ENCODE measurements at places on chromosomes 12 and 14.
A peak's percentile ranks its signal among the peaks of the same experiment; 100 is the strongest.

DNA sequence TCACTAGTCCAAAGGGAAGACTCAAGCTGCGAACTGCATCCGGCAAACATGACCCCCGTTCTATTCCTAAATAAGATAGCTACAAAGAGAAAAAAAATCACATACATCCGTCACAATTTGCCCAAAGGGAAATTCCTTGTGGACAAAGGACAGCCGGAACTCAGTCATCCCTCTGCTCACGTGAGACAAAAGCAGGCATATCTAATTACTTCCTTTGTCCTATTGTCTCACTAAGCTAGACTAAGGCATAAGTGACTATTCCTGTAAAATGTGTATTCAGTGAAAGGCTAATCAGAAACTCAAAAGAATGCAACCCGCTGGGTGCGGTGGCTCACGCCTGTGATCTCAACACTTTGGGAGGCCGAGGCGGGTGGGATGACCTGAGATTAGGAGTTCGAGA, 27.2 kb upstream of the NINJ2 start:
- DNase-seq: no peak

- DNase-seq: no peak
Observed at GRCh38 chr12:22810036-22810435, 185.1 kb downstream of the ETNK1 start.

DNA sequence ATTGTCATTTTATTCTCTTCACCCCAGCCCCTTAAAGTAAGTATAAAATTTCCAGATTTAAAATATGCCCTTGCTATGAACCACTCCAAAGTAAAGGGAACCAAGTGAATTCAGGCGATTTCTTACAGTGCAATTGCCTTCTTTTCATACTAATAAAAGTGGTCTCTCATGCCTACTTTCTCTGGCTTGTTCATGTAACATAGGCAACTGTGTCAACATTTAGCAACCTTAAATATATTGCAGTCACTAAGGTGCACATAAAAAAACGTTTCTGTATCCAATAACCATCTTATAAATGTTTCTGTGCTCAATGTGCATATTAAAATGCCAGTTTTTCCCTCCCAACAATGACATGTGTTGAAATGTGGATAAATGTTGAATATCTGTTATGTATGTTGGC, 271.6 kb upstream of the DCN start:
- DNase-seq: no peak

DNA sequence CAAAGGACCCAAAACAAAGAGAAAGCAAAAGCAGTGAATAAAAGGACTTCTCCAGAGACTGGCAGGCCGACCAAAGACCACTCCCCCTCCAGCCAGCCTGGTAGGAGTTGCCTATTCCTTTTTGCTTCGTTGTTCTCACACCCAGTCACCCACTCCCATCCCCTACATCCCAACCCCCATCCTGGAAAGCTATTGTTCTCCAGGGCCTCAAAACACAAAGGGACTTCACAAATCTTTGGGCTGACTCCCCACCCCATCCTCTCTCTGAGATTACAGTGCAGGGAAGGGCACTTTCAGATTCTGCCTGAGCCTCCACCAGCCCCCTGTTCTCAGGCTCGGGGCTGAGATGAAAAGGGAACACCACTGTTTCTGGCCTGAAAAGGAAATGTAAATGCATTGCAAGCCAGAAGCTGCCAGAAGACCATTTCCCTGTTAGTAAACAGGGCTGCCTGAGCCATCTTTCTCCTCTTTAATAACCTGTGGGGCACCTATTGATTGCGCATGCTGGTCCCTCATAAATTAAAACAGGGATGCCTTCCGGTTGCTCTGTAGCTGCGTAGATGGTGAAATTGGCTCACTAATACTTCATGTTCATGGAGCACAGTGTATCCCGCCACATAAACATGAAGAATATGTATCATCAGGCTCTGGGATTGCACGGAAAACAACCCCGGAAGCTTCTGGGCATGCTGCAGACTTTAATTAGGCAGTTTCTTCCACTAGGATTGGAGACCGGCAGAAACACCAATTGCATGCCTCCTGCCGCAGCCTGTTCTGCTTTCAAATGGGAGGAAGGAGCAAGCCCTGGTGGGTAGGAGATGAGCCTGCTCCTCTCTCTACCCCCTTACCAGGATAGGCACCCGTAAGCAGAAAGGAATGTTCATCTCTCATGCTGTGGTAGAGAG, 130.3 kb upstream of the FUT8 start:
- DNase-seq: no peak

GRCh38 chr12:94714378-94715114, 64.2 kb upstream of the TMCC3 start:
- no peak for DNase-seq

DNA sequence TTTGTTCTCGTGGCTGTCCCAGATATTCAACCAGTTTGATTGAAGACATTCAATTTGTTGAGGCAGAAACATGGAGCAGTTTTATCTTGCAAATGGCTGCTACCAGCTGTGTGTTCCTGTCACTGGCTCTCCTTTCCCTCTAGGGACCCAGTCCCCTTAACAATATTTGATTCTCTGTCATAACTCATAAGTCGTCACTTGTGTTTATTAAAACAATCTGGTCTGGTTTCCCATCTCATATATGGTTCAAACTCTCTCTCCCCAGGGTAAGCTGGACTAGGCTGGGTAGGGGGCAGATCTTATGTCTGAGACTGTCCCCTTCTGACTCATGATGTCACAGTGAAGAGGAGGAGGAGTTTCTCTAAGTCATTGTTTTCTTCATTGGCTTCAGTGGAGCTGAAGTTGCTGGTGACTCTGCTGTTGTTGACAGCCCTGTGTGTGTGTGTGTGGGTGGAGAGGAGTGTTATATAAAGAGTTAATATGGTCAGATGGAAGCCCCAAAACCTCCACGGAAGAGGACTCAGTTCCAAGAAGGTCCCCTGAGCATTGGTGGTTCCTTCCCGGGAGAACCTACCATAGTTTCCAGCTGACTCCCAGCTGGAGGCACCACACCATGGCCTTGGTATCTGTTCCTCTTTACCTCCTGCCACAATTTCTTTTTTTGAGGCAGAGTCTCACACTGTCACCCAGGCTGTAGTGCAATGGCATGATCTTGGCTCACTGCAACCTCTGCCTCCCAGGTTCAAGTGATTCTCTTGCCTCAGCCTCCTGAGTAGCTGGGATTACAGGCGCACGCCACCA, 16.1 kb upstream of the GNG2 start:
- no peak for DNase-seq

- DNase-seq: no peak
Observed at GRCh38 chr12:112005419-112006395, 7.3 kb downstream of the TMEM116 start.

DNA sequence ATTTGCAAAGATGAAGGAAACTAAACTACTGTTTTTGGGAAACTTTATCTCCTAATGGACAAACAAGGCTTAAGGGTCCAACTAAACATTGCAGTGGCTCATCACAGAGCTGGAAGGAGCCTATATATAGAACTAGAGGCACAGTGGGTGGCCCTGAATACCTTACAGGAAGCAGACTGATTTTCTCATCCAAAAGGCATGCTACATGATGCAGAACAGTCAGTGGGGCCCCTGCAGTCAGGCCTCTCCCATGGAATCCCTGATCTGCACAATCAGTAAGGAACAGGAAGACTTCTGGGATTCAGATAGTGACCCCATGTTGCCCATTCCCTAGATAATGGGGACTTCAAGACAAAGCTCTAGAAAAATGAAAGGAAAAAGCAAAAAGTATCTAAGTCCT, 1.9 kb upstream of the LLPH start:
- DNase-seq: no peak

DNA sequence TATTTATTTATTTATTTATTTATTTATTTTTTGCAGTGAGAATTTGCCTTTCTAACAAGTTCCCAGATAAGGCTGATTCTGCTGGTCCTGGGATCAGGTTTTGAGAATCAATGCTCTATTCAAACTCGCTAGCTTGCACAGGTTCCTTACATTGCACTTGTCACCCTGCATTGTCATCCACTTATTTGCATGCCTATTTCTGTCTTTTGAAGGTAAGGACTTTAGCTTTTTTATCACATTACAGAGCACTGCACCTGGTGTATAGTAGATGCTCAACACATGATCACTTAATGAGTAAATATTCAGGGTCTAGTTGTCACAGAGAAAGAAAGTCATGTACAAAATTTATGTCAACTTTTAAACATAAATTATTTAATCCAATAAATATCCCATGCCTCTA, 219.7 kb upstream of the BTG1 start:
- no peak for DNase-seq

- no peak for DNase-seq
Observed at GRCh38 chr12:13229504-13229903, 33.0 kb downstream of the EMP1 start.

- no peak for DNase-seq
Observed at GRCh38 chr14:93317210-93317874, 15.5 kb downstream of the BTBD7 start.

DNA sequence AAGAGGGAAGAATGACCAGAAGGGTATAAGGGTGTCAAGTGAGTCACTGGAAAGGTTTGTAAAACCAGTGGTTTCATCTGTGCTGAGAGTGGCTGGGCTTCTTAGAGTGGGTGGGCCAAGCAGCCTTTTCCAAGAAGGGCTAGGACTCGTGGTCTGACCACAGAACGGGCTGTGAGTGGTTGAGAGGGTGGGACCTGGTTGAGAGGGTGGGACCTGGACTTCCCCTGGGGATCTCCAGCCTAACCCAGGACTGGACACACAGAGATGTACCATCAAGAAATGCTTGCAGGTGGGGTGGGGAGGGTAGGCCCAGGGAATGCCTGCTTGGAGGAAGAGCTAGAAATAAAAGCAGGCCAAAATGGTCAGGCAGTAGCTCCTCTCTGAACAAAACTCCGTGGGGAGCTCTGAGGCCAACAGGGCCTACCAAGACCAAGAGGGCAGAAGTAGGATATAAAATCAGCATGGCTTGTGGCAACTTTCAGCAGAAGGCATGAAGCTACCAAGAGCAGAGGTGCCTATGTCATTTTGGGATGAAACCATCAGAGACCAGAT, 140.5 kb downstream of the FOXN3 start:
- DNase-seq: peak; percentile 90

DNA sequence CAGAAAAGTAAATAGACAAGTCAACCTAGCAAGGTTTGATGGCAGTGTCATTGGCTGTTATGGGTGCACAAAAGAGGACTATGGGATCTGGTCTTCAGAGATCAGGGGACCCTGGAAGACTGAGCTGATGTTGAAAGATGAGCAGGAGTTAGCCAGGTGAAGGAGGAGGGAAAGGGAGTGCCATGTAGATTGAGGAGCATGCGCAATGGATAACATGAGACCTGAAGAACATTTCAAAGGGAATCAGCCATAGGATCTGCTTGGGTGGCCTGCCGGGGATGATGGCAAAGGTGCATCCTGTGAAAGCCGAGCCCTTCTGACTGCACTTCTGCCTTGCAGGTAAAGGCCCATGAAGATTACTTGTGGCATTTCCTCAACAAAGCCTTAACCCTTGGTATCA, 90.8 kb downstream of the TBC1D30 start:
- DNase-seq: no peak

DNA sequence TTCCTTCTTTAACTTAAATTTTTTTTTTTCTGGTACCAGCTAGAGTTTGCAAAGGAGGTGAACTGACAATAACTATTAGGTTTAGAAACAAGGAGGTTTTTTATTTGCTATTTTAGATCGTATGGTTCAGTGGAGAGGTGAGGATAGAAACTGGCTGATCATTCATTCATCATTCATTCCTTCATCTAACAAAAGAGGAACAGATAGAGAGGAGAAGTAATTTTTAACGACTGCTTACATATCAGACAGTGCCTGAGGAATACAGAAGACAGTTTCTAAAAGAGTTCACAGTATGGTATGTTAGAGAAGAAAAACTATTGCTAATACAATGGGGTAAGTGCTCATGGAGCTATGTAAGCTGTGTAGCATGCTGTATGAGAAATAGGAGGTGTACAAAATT, 111.1 kb downstream of the ERC1 start:
- DNase-seq: no peak

GRCh38 chr12:31603546-31604009, 12.6 kb upstream of the DENND5B start:
- no peak for DNase-seq

DNA sequence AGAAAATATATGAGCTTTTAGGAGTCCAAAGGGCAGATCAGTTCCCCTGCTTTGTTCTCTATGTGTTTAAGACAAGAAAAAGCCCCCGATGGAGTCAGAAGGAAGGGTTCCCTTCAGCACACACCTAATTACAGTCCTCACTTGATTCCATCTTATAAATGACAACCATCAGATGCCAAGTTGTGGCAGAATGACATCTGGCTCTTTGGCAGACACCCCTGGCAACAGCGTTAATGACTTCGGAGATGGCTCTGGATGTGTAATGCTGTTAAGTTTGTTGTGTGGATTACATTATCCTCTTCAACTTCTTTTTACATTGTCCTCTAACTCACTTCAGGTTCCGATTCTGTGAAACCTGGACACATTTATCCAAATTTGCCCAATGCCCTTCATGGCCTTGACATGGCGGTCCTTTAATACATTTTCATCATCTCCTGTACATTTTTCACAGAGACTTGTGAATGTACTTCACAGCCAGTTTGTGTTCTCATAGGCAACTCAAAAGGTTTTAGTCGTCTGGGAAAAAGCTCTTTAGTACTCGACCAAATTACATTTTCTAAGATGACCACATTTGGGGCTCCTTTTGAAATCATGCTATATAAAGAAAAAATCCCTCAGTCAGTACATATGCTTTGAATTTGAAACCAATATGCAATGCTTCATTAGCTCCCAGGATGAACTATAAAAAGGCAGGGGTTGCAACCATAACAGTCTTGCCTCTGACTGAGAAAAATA, 667.8 kb downstream of the NOVA1 start:
- DNase-seq: no peak

- no peak for DNase-seq
Observed at GRCh38 chr14:85534458-85535293, 4.7 kb downstream of the FLRT2 start.

DNA sequence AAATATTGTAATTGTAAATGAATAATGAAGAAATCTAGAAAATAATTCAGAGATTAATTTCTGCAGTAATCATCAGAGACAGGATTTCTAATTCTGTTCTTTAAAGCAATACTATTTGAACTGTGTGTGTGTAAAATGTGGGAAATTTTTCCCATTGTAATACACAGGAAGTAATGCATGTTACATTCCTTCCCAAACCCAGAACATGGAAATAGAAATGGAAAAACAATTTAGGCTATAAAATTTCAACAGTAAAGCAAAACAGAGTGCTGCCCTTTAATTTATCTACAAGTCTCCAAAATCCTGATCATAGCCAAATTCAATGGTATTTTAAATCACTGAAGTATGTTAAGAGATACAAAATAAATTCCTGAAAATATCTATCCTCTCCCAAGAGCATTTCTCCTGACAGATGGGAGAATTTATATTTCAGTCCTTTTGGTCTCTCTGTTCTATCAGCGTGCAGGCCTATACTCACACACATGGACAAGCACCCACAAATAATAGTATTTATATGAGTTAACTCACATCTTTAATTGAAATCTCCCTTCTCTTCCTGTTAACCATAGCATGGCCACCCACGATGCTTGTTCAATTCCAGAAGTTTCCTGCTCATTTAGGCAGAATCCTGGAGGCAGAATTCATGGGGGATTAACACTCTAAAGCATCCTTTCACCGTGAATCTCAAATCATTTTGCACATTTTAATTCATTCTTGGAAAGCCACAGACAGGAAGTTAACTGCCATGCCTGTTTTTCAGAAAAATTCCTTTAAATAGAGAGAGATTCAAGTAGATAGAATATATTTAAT, 1465.4 kb upstream of the FLRT2 start:
- DNase-seq: no peak

- DNase-seq: no peak
Observed at GRCh38 chr14:105700622-105701288, 174.4 kb downstream of the TMEM121 start.
